Fibroblast of skin of left biceps (primary cell): ENCODE measurements at places on chromosomes 6 and 20.

- no peak for DNase-seq
Measured at GRCh38 chr20:8132484-8133309, 631 bp downstream of the PLCB1 start.

- DNase-seq: peak; percentile 59
Measured at GRCh38 chr6:169289619-169290339, 36.1 kb upstream of the THBS2 start.

DNA sequence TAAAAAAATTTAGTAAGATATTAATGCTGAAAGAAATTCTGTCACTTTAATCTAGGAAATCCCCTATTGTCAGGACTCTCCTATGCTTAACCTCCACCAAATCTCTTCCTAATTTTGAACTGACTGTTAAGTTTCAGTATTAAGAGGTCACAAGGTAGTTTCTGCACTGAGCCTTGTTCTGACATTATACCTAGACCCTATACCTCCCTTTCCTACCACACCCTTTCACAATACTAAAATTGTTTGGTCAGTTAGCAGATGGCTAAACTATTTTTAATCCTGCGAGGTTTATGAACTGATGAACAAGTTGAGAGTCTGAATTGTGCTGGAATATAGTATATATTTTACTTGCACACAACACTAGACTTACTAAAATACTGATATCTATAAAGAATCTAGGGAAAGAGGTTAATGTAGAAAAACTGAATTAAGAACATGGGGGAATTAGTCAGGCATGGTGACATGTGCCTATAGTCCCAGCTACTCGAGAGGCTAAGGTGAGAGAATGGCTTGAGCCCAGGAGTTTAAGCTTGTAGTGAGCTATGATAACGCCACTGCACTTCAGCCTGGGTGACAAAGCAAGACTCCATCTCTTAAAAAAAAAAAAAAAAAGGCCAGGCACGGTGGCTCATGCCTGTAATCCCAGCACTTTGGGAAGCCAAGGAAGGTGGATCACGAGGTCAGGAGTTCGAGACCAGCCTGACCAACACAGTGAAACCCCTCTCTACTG lies 51.5 kb downstream of the HBS1L start:
- no peak for DNase-seq

- DNase-seq: no peak
Measured at GRCh38 chr20:62120990-62121775, 1.1 kb upstream of the LSM14B start.

- no peak for DNase-seq
Measured at GRCh38 chr6:89045576-89045975, 35.0 kb upstream of the PNRC1 start.

DNA sequence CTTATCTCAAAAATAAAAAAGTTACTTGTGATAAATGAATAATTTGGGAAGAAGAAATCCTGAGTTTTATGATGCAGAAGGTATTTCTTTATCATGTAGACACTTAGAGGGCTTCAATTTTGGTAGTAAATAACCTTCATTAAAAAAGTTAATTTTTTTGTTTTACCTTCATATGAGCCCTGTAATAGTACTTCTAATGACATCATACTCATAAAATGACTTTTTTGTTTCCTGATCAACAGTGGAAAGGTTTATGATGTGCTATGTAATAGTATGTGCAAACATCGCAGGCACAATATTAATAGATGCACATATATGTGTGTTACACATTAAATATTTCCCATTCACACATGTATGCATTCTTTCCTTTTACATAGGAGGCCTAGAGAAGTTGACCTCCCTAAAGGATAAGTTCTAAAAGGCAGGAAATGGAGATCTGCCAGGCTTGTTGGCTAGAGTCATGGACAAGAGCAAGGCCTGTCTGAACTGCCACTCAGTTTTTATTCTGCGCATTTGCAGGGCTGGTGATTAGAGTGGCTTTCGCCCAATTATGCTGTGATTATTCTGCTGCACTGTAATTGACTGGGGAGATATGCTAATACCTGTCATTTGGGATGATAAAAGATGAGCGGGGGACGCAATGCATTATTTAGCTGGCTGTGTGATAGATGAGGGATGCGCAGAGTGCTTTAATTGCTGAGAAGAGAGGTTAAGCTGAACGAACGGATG lies 272.6 kb downstream of the TMEM242 start:
- DNase-seq: no peak

DNA sequence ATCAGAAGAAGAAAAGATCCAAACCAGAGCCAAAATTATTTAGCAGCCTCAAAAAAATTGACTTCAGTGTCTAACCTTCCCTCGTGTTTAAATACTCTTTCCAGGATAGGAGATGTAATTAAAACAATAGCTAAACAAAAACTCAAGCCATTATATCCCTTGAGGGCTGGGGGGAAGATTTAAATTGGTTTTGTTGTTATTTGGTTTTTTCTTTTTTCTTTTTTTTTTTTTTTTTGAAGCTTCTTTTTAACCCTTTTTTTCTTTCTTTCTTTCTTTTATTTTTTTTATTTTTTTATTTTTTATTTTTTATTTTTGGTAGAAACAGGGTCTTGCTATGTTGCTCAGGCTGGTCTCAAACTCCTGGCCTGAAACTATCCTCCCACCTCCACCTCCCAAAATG lies 269.0 kb downstream of the KHDC1L start:
- no peak for DNase-seq

DNA sequence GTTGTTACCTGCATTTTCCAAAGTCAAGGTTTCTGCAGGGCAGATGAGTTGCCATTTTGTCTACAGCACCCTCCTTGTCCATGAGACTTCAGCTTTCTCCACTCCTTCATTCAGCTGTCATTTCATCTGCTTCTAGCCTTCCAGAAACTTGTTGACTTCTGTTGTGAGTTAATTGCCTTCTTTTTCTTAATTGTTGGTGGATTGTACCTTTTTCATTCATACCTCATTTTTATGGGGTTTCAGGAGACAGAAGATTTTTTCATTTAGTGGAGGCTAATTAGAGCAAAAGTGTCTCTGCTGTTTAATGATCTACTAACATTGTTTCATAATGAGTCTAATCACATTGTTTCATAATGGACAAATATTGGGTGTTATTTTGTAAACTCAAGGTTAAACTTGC lies 7.5 kb upstream of the SUMO4 start:
- DNase-seq: no peak

- DNase-seq: peak; percentile 62
Measured at GRCh38 chr20:62875419-62876361, 14.1 kb upstream of the TCFL5 start.

DNA sequence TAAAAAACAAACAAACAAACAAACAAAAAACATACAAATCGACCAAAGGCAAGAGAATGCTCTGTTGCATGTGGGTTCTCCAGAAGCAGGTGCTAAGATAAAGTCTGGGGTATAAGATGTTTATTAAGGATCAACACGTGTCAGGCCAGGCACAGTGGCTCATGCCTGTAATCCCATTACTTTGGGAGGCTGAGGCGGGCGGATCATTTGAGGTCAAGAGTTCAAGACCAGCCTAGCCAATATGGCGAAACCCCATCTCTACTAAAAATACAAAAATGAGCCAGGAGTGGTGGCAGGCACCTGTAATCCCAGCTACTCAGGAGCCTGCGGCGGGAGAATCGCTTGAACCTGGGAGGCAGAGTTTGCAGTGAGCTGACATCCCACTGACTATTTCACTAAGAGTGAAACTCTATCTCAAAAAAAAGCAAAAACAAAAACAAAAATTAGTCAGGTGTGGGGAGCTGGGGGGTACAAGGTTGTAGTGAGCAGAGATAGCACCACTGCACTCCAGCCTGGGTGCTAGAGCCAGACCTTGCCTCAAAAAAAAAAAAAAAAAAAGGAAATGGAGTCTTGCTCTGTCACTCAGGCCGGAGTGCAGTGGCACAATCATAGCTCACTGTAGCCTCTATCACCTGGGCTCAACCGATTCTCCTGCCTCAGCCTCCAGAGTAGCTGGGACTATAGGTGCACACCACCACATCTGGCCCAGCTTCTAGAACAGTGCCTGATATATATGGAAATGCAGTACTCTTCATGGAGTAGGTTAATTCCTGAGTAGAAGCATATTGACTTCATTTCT lies 86.8 kb upstream of the JARID2 start:
- no peak for DNase-seq

DNA sequence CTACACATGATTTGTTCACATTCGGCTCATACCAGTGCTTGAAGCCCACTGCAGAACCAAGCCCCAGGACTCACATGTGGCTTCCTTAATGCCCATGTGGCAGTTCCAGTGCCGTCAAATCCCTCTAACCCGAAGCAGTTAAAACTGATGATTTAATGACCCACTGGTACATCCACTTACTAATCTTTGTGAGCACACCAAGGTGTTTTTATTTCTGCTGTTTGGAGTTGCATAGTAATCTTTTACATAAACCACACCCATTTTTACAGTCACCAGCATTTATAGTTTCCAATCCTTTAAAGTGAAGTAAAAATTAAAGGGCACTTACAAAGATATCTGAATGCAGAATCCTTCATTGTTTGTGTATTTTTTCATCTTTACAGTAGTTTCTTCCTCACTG lies 232.0 kb downstream of the ANKRD60 start:
- no peak for DNase-seq

- DNase-seq: no peak
Measured at GRCh38 chr6:125810445-125810844, 19.7 kb downstream of the NCOA7 start.

GRCh38 chr6:130882370-130882769 lies 55.2 kb downstream of the SMLR1 start:
- DNase-seq: no peak

DNA sequence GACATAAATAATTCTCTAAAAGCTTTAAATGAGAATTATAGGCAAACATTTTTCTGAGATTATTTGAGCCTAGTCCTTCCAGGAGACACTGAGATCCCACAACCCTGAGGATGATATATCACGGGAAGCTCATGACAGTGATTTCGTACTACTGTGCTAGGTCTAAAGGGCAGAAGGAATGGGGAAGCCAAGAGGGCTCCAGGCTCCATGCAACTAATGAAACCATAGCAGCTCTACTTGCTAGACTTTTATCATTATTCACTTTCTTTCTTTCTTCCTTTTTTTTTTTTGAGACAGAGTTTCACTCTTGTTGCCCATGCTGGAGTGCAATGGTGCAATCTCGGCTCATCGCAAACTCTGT lies 57.3 kb upstream of the SGK1 start:
- DNase-seq: no peak

GRCh38 chr6:72238900-72239299 lies 352.6 kb downstream of the RIMS1 start:
- DNase-seq: no peak

GRCh38 chr6:76342611-76343160 lies 270.2 kb upstream of the IMPG1 start:
- no peak for DNase-seq

- no peak for DNase-seq
Measured at GRCh38 chr6:32439602-32440214, at the start of gene HLA-DRA. HLA-DRA (plus strand) TSS chr6:32439887; CDS start chr6:32439951, 64 bp downstream.

GRCh38 chr6:136566007-136566487 lies 15.8 kb upstream of the MAP7 start:
- DNase-seq: no peak

DNA sequence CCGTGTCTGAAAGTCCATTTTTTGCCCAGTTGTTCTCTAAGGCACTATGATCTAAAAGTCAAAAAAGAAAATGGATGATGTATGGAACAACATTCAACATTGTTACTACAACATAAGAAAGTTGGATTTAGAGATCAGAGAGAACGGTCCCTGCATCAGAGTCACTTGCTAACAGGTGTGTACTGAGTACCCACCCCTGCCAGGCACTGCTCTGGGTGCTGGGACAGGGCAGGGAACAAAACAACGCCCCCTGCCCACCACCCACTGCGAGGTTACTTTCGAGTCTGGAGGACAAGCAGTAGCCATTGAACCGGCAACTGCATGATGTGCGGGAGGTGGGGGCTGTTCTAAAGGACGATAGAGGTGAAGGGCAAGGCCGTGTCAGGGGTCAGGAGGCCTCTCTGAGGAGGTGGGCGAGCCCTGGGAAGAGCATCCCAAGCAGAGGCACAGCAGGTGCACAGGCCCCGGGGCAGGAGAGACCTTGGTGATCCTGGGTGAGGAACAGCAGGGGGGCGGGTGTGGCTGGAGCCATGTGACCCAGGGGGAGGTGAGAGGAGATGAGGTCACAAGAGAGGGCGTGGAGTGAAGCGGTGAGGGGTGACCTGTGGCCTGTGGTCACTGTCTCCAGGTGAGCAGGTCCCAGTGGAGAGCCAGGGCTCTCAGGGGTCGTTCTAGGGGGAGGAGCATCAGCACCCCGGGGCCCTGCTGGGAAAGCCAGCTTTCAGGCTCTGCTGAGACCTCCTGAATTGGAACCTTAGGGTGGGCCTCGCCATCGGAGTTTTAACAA lies 197.5 kb upstream of the SULF2 start:
- no peak for DNase-seq

GRCh38 chr20:50153153-50153499 lies 397 bp downstream of the PEDS1 start:
- DNase-seq: no peak

DNA sequence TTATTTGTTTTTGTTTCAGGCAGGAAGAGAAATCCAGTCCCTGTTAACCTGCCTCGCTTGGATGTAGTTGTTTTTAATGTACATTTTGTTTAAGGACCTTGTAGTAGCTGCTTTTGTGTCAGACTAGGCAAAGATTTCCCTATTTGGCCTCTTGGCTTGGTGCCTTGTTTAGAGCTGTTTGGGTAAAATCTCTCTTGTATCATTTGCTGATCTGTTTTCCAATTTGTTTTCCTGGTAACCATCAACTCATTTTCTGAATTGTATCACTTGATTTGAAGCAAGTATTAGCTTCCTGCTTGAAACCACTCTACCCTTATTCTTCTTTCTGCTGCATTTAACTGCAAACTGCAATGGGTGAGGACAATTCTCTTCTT lies 160.7 kb downstream of the ZFAND3 start:
- DNase-seq: no peak

DNA sequence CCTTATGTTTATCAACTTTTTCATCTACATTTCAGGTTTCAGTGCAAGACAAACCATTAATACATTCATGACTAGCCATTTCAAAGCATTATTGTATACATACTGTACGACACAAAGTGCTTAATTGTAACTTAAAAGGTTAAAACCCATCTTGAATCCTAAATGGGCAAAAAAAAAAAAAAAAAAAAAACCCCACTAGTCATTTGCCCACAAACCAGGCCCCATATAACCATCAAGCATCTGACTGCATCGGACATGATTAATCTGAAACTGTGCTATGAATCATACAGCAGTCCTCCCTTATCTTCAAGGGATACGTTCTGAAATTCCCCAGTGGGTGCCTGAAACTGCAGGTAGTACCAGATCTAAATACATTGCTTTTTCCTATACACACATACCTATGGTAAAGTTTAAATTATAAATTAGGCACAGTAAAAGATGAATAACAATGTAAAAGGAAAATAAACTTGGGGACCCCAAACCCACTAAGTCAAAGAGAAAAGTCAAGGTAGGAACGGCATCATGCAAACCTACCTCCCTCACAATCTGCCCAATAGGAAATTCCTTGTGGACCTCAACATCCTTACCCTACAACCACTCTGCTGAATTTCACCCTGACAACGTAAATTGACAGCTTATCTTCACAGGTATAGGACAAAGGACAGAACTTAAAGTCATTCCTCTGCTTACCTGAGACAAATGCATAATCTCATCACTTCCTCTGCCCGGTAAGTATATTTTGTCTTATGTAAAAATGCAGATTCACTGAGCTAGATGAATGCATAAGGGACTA lies 14.3 kb downstream of the B4GALT5 start:
- DNase-seq: no peak

- no peak for DNase-seq
Measured at GRCh38 chr6:127201321-127201720, 65.3 kb upstream of the RNF146 start.

- DNase-seq: no peak
Measured at GRCh38 chr6:74256781-74257180, 560.8 kb downstream of the CD109 start.
